ENCODE measurements at places on chromosomes 16 and 17.
A peak's percentile ranks its signal among the peaks of the same experiment; 100 is the strongest.

DNA sequence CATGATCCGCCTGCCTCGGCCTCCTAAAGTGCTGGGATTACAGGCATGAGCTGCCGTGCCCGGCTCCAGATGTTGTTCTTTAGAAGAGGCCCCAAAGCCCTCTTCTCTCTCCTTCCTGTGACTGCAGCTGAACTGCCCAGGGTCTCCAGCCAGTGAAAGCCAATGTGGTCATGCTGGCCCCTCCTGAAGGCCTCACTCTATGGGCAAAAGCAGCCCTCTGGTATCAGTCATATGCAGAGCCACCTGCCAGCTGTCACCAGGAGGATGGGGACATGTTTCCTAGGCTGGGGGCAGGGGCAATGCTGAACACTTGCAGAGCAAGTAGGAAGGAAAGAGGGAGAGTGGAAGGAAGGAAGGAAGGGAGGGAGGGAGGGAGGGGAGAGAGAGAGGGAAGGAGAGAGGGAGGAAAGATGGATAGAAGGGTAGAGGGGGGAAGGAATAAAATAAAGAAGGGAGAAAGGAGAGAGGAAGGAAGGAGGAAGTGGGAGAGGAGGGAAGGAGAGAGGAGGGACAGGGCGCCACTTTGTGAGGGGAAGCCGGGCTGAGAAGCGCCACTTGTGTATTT is 36.0 kb downstream of the SOCS3 start:
- DNase-seq, result no peak

DNA sequence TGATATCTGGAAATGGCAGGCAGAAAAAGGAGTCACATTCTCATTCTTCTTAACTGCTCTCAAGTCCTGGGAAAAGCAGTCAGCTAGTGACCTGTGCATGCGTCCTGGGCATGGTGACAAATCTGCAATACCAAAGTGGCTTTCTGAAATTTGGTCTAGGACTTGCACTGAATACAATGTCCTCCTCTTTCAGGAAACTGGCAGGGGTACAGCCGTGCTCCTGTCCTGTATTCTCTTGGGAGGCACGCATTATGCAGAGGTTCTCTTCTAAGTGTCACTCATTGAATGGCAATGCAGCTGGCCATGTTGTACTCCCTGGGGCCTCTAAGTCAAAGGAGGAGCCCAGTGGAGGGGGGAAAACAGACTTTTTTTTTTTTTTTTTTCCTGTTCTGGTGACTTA is 10.6 kb downstream of the PHF12 start:
- DNase-seq, result no peak

- DNase-seq, result no peak
These were observed 29.7 kb upstream of the OR1A2 start for GRCh38 chr17:3167574-3167973.

DNA sequence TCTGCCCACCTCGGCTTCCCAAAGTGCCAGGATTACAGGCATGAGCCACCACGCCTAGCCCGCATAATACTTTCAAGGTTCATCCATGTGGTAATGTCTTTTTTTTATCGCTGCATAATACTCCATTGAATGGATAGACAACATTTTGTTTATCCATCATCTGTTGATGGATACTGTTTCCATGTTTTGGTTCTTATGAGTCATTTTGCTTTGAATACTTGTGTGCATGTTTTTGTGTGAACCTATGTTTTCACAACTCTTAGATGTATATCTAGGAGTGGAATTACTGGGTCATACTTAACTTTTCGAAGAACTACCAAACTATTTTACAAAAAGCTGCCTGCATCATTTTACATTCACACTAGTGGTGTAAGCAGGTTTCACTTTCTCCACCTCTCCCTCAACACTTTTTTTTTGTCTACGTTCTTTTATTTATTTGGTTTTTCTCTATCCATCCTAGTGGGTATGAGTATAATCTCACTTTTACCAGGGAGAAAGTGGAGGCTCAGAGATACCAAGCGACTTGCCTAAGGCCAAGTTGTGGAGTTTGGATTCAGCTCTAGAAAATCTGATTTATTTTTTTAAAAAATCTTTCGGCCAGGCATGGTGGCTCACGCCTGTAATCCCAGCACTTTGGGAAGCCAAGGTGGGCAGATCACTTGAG is 151.2 kb downstream of the CMIP start:
- DNase-seq, result no peak

- no peak for DNase-seq
These were observed 3.4 kb downstream of the USH1G start for GRCh38 chr17:74919440-74920305.

DNA sequence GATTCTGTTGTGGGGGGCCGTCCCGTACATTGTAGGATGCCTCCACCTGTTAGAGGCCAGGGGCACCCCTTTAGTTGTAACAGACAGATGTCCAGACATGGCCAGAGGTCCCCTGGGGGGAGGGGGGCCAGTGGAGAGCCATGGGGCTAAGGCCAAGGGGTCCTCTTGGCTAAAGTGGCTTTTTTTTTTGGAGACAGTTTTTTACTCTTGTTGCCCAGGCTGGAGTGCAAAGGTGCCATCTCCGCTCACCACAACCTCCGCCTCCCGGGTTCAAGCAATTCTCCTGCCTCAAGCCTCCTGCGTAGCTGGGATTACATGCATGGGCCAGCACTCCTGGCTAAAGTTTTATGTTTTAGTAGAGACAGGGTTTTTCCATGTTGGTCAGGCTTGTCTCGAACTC is 229.0 kb downstream of the CPPED1 start:
- DNase-seq, result no peak

GRCh38 chr17:7716901-7717755 is at the start of gene DNAH2:
Gene DNAH2 (plus strand): TSS chr17:7717744. CDS start chr17:7719735, 1,991 bp downstream.
- peak; percentile 83 for DNase-seq

DNA sequence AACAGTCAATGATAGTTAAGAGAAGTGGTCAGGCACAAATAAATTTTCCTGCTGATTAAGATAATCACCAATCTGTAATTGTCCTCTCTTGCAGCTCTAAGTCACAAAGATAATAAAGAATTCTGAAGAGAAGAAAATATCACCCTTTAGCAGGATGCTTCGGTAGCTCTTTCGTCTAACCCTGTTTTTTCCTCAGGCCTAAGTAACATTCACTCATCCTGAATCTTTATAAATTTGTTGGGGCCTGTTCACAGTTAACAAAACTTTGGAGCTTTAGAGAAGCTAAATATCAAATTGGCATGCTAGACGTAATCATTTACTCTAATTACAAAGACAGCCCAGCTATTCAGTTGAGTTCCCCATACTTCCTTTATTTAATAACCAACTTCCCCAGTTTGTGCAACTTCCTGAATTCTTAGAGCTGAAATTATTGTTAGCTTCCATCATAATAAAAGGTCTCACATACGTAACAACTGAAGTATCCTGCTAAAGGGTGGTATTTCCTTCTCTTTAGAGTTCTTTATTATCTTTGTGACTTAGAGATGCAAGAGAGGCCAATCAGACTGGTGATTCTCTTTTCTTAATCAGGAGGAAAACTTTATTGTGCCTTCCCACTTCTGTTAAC is 118.6 kb downstream of the TANGO6 start:
- no peak for DNase-seq

GRCh38 chr17:66929591-66929990 is 34.9 kb upstream of the CACNG4 start:
- DNase-seq, result no peak

DNA sequence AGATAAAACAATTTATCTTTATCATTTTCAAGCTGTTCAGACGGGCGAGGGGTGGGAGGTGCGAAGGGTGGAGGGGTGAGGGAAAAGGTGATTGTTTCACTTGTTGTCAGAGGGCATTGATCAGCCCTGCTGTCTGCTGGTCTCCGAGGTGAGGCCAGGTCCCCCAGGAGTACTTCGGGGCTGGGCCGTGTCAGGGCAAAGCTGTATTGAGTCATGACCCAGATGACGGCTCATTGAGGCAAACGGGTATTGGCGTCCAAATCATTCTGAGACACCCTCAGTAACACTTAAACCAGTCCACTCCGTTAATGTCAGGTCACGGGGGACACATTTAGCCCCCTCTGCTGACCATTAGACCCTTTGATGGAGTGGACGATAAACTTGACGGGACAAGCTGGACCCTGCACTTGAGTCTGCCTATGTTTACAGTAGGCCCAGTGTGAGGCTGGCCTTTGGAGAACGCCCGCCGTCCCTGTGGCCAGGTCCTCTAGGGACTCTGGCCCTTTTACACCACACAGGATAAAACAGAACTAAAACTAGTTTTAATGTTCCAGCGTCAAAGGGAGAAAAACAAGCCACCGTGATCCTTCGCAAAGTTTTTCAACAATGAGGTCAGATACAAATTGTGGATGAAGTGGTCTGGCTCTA is 502.2 kb upstream of the ZFHX3 start:
- no peak for DNase-seq

- DNase-seq, result no peak
These were observed 11.4 kb downstream of the GGA3 start for GRCh38 chr17:75250009-75250471.

DNA sequence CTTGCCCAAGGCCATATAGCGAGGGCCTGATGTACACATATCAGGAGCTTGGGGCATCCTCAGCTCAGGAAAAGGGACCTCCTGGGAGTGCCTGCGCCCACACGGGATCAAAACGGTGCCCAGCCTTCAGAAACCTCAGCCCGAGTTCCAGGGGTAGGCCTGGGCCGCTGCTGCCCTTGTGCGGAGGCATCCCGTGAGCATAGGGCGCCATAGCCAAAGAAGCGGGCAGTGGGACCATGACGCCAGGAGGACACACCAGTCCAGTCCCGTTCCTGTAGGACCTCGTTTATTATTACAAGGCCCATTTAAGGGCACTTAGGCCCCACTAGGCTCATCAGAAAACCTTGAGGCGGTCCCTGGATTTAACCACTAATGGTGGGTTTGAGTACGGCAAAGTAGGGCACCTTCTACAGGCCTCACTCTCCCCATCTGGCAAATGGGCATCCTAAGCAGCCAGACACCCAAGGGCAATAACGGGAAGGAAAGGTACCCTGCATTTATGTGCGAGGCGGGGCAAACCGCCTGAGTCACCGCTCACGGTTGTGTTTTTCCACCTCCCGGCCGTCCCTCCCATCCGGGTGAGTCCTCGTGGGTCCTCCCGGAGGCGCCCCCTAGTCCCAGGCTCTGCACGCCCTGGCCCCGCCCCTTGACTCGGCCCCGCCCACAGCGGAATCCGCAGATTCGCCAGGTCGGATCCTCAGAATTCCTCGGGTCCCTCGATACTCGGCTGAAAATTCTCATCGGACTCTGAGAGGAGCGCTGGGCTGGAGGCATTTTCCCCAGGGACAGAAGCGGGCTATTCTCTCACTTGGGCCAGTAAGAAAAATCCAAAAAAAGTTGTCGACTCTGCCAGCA is 726 bp upstream of the SETD1A start:
- DNase-seq, result no peak

GRCh38 chr16:51757124-51757470 is 606.0 kb upstream of the SALL1 start:
- no peak for DNase-seq

DNA sequence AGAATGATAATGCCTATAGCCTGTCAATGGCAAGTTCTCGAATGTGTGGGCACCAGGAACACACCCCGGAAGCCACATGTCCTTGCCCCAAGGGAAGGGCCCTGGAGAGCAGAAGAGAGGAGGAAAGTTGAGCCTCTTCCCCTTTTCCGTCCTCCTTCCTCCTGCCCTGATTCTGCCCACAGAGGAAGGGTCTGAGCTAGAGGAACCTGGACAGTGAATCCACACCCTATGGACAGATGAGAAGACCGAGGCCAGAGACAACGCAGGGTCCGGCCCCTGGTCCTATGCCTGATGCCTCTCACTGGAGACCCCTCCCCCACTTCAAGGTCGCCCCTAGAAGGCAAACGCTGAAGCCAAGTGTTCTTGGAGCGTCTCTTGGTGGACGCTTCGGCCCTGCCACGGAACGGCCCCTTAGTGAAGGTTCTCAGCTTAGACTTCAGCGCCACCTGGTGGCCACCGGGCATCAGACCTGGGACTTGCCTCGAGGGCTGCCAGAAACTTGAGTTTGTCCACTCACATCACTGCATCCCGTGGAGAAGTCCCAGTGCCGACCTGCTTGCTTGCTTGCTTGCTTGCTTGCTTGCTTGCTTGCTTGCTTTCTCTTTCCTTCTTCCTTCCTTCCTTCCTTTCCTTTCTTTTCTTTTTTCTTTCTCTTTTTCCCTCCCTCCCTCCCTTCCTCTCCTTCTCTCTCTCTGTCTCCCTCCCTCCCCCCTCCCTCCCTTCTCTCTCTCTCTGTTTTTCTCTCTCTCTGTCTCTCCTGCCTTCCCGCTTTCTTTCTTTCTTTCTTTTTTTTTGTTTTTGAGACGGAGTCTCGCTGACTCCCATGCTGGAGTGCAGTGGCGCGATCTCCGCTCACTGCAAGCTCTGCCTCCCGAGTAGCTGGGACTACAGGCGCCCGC is 20.6 kb upstream of the SPNS3 start:
- DNase-seq, result peak; percentile 75

- no peak for DNase-seq
These were observed 11.3 kb upstream of the PYDC1 start for GRCh38 chr16:31228206-31228605.
